ENCODE measurements at places on chromosomes 2 and 18.
A peak's percentile ranks its signal among the peaks of the same experiment; 100 is the strongest.

DNA sequence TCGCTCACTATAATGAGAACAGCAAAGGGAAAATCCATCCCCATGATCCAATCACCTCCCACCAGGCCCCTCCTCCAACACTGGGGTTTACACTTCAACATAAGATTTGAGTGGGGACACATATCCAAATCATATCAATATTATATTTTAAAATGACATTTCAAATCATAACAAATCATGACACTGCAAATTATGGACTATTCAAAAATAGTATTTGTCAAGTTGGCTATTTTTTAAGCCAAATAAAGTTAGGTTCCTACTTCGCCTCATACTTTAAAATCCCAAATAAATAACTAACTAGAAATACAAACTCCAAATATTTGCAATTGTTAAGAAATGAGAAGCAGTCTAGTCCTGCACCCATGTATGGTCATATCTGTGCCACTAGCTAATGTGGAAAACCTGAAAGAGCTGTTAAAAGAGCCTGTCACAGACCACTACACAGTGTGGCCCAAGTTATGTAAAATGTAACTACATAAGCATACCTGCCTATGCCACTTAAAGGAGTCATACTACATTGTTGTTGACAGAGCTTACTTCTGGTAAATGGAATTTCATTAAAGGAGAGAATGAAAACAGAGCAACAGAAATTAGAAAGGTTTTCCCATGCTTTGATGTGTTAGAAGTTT, 334.7 kb upstream of the GULP1 start:
- no peak for DNase-seq

GRCh38 chr2:240553956-240554480, 3.8 kb downstream of the ANKMY1 start:
- no peak for DNase-seq

DNA sequence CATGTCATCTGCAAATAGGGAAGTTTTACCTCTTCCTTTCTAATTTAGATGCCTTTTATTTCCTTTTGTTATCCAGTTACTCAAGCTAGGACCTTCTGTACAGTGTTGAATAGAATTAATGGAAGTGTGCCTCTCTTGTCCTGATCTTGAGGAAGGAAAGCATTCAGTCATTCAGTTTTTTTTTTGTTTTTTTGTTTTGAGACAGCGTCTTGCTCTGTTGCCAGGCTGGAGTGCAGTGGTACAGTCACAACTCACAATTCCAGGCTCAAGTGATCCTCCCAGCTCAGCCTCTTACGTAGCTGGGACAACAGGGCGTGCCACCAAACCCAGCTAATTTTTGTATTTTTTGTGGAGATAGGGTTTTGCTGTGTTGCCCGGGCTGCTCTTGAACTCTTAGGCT, 203.9 kb upstream of the ALPP start:
- DNase-seq = no peak

DNA sequence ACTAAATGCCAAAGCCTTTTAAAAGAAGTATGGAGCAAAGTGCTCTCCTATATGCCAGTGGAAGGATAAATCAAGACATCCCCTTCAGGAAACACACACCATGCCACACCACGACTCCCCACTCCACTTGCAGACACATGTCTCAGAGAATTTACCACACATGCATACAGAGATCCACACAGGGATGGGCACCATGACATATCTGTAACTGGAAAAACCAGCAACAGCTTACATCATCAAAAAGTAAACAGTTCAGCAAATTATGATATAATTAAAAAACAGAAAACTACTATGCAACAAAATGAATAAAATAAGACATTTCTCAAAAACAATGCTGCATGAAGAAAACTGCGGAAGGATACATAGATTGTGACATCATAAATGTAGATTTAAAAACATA, 29.6 kb downstream of the RBMS1 start:
- no peak for DNase-seq

DNA sequence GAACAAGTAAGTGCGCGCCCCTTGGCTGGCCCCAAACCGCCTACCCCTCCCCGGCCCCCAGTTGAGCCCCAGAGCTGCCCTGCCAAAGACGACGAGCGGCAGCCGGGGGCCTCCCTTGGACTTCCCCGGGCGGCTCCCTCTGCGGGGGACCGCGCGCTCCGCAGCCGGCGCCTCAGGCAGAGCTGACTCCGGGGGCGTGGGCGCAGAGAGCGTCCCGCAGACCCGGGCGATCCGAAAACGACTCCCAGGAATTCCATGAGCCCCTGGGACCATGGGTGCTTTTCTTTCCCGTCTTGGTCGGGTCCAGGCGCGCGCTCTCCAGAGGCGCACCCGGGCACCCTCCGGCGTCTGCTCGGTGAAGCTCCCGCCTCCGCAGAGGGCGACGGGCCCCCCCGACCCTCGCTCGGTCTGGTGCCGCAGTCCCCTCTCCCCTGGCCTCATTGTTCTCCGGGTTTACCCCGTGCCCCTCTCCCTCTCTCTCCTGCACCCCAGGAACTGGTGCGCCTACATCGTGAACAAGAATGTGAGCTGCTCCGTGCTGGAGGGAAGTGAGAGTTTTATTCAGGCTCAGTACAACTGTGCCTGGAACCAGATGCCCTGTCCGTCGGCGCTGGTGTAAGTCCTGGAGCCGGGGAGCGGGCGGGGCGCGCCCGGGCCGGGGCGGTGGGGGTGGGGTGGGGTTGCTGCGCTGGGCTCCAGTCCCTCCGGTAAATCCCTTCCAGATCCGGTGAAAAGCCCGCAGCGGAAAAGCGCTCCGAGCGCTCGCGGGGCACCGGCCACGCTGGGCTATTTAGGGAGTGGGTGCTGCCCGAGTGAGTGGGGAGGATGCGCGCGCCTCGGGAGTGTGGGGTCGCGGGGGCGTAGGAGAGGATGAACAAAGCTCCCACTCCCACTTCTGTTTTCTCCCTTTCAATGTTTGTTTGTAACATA, 776 bp downstream of the EMILIN2 start:
- peak; percentile 39 for DNase-seq

GRCh38 chr2:8590938-8591337, 90.9 kb upstream of the ID2 start:
- DNase-seq = no peak

GRCh38 chr2:111626037-111626864, 257.7 kb downstream of the ANAPC1 start:
- DNase-seq = peak; percentile 36

DNA sequence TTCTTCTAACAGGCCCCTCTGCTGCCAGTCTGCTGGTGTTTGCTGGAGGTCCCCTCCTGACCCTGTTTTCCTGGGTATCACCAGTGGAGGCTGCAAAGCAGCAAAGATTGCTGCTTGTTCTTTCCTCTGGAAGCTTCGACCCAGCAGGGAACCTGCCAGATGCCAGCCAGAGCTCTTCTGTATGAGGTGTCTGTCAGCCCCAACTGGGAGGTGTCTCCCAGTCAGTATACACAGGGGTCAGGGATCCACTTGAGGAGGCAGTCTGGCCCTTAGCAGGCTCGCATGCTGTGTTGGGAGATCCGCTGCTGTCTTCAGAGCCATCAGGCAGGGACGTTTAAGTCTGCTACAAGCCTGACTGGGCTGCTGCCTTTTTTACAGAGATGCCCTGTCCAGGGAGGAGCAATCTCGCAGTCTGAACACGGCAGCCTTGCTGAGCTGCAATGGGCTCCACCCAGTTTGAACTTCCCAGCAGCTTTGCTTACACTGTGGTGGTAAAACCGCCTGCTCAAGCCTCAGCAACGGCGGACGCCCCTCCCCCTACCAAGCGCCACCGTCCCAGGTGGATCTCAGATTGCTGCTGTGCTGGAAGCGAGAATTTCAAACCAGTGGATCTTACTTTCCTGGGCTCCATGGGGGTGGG, 29.9 kb downstream of the CHCHD5 start:
- no peak for DNase-seq

DNA sequence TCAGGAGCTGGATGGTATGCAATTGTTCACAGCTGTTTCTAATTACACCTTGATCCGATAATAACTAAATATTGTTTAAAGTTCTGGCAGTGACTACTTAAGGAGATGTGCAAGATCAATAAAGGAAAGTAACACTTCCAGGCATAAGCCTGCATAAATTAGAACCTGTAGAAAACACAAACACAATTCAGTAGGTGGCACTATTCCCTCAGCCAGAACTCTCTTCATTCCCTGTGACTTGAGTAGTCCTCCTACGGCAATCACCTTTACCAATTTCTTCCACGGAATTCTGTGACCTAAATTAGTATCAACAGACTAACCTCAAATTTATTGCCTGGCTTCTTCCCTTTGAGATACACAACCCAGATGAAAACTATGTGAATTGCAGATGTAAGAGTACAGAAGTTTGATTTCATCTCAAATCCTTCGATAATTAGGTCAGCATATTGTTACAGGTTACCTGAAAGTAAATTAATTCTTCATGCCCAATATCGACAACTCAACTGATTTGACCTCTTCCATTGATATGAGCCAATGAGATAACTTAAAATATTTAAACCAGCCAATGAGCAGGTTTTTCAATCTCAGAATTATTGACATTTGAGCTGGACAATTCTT, 137.8 kb downstream of the PID1 start:
- DNase-seq = no peak

- no peak for DNase-seq
Observed at GRCh38 chr2:48982887-48983435, 171.4 kb downstream of the FSHR start.

DNA sequence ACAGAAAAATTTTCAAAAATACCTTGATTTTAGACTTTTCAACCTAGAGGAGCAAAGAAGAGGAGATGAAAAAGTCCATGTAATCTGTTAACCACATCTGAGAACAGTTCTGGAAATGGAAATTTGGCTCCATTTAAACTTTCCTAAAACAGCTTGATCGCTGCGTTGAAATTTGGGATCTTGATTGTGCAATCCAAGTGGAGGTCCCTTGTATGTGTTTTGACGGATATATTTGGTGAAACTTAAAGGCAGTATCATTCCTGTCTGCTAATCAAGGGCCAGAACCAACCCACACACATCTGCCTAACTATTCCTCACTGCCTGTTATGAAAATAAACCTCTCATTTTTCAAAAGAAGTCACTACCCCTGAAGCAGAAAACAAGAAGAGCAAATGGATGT, 46.6 kb downstream of the SPATS2L start:
- DNase-seq = no peak

DNA sequence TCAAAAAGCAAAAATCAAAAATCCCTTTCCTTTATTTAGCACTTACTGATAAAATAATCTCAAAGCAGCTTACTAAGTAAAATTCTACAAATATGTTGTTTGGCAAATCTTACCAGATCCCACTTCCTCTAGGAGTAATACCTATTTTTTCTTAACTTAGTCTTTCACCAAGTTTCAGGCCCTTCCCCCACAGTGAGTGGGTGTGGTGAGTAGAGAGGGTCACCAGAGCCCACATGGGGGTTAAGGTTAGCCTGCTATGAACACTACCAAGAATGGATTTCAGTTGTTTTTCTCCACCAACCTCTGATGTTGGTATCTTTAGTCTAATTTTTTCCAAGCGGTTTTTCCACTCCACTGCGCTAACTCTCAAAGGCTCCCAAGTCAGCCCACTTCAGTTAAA, 23.2 kb downstream of the PIAS2 start:
- DNase-seq = peak; percentile 19

DNA sequence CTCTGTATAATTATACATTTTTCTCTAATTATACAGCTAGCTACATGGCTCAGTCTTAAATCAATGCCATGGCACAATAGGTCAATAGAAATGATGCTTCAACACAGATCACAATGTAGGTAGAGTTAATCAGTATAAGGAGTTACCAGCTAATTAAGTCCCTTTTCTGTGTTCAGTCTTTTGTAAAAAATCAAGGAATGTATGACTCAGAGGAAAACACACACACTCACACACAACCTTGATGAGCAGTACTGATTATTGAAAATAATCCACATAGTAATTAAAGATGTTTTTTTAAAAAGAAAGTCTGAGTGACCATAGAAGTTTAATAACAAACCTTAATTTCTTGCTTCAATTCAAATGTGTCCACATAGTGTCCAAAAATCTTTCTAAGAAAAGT, 691.3 kb downstream of the LRP1B start:
- no peak for DNase-seq

DNA sequence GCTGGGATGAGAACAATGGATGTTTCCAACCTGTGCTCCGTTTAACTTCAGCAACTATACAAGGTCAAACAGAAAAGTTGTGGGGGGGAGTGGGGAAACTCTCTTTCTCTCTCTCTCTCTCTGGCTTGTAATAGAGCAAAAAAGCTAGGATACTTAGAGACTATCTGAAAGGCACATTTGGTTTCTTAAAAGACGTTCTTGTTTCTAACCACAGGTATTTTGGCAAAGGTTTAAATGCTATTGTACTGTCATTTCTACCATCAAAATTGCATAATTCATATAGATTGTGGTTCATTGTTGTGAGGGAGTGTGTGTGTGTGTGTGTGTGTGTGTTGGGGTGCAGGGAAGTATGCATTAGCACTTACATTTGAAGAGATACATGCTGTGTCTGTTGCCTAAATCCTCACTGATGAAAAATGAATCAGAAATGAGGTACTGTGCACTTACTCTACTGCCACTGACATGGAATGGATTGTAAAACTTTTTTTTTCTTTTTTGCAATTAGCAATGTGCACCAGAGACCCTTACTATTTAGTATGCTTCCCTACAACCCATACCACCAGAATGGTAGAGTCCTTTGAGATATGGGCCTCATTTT, 841.0 kb upstream of the PIK3C3 start:
- no peak for DNase-seq

DNA sequence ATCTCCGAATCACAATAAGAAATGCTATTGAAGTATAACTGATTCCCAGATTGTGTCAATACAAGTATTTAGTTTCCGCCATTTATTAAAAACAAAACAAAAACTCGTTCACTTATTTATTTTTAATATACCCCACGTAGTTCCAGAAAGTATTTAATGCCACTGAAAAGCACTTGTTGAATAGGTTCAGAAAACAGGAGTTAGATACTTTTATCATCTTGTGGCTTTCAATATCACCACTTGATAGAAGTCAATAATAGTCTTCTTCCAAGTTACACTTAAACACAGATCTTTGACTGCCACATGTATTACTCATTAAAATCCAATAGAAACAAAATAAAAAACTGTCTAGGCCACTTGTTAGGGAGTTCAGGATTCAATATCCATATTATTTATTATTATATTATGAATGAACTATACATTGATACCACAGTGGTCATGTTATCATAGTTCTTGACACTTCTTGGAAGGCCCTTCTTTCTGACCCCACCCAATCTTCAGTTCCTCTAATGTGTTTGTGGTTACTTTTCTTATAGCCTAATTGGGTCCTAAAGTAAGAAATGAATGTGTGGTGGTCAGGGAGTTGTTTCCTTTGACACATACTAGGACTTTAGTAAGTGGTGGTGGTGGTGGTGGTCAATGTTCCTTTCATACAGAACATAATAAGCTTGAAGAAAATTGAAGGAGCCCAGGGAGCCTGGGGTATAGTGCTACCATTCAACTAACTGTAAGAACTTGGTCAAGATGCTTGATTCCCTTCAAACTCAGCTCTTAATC, 221.3 kb upstream of the ITGA4 start:
- no peak for DNase-seq

GRCh38 chr2:178315488-178315948, 121.2 kb downstream of the OSBPL6 start:
- DNase-seq = no peak

- DNase-seq = peak; percentile 24
Observed at GRCh38 chr2:219104107-219105035, 43.6 kb upstream of the IHH start.

All from activated CD4-positive, alpha-beta T cell treated with anti-CD3 and anti-CD28 coated beads for 48 hours (primary cell).